ENCODE measurements at places on chromosomes 5 and 9. TPM values are rescaled to one million over a fixed set of nuclear protein-coding genes. Genes with fewer than 3 reads are reported as not detected.

Gene FAM120AOS
- 36.4 TPM for total RNA-seq

Gene SLC45A2
- total RNA-seq, result not detected

Gene KCNT1
- not detected for total RNA-seq

Gene DNAH5
- not detected for total RNA-seq

Gene CCDC152
- 10.1 TPM for total RNA-seq

Gene SLF1
- 11.5 TPM for total RNA-seq

Gene OR1Q1
- not detected for total RNA-seq

Gene TAF1L
- not detected for total RNA-seq

Gene MEIKIN
- not detected for total RNA-seq

Gene ADAMTSL2
- total RNA-seq, result 0.25 TPM

Gene ANKRD20A1
- total RNA-seq, result 1.5 TPM

Gene IL5
- 1.7 TPM for total RNA-seq

Gene SEMA4D
- total RNA-seq, result 317 TPM

Gene GMCL2
- not detected for total RNA-seq

Gene MRNIP
- total RNA-seq, result 21.5 TPM

Gene SAXO1
- 0.07 TPM for total RNA-seq

Gene CNTLN
- total RNA-seq, result 0.40 TPM

Gene GCNT1
- 4.9 TPM for total RNA-seq

Gene HINT2
- total RNA-seq, result 53.4 TPM

Gene LCN15
- total RNA-seq, result not detected

Gene SLC25A2
- total RNA-seq, result not detected

Gene KLHL9
- total RNA-seq, result 15.8 TPM

Gene PDE6A
- not detected for total RNA-seq
